ENCODE measurements at places on chromosomes 2 and 18.
A peak's percentile ranks its signal among the peaks of the same experiment; 100 is the strongest.

DNA sequence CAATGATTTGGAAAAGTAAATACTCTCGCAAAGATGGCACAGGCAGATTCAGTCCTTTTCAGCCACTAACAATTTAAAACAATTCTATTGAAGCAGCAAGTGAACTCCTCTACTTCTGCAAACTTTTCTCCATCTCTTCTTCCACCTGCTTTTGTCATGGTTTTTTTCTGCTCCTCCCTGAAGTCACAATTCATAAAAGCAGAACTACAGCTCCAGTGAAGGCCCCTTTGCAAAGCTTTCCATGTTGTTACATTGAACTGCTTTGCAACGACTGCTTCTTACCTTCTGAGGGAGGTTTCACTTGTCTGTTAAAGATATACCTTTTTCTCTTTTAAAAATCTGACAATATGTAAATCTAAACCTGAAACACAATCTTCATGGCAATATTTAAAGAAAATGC is 3.7 kb upstream of the SERTAD2 start:
- no peak for DNase-seq

- no peak for DNase-seq
Observed at GRCh38 chr2:232875256-232876121, 5.4 kb downstream of the SNORC start.

DNA sequence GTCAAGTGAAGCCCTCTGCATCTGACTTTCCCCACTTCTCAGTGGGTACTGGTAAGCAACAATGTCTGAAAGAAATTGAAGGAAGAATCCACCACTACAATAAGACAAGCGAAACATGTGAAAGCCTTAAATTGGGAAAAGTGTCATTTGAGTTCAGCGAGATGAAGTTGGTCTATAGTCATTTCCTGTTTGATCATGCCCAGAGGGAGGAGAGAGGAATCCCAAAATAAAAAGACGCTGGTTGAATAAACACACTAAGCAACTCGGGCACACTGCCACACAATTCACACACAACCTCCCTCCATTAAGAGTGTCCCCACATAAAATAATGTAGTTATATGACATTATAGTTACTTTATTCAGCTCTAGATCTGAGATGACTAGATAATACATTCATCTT is 166.1 kb downstream of the CBLN2 start:
- DNase-seq: no peak

DNA sequence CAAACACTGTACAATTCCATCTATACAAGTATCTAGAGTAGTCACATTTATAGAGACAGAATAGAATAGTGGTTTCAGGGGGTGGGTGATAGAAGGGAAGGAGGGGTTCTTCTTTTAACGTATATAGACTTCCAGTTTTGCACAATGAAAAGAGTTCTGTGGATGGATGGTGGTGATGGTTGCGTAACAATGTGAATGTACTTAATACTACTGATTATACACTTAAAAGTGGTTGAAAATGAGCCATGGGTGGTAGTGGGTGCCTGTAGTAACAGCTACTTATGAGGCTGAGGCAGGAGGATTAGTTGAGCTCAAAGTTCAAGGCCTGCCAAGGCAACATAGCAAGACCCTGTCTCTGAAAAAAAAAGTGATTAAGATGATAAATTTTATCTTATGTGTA is 85.8 kb downstream of the SETBP1 start:
- DNase-seq: no peak

DNA sequence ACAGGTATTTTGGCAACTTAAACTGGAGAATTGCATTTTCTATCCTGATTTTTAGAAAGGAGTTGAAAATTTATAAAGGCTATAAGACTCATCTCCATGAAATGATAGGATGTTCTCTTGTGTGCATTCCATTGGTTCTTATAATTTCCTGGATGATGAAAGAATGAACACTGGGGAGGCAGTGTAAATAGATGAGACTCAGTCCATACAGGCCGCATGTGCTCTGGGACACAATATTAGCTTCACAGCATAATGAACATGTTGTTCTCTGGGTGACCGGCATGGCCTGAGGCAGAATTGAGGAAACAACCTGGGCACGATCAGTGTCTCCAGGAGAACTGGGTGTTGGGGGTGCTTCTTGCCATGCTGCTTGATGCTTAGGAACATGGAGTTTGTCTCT is 38.8 kb downstream of the AOX1 start:
- no peak for DNase-seq

- DNase-seq: no peak
Observed at GRCh38 chr2:107591561-107592279, 235.0 kb upstream of the RGPD4 start.

DNA sequence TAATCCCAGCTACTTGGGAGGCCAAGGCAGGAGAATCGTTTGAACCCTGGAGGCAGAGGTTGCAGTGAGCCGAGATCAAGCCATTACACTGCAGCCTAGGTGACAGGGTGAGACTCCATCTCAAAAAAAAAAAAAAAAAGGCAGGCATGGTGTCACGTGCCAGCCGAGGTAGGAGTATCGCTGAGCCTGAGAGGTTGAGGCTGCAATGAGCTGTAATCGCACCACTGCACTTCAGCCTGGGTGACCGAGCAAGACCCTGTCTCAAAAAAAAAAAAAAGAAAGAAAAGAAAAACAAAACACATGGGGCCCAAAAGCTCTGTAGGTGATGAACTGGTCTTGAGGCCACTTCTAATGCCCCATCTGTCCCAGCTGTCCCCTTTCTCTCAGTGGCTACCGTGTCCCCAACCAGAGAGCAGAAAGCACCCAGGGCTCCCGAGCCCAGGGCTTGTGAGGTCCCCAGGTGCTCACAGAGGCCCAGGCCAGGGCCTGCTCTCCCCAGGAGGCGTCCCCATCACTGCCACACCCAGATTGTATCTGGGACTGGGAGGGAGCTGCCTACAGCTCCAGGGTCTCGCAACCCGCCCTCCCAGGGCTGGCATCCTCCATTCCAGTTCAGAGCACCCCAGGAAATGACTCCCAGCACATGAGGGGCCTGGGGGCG is 8.5 kb downstream of the KLHL30 start:
- DNase-seq: no peak

- DNase-seq: no peak
Observed at GRCh38 chr2:11161747-11162146, 6.5 kb downstream of the SLC66A3 start.

GRCh38 chr2:210477496-210477895 is 937 bp upstream of the LANCL1 start:
- no peak for DNase-seq

- DNase-seq: peak; percentile 1
Observed at GRCh38 chr18:12271376-12272235, 17.4 kb downstream of the CIDEA start.

DNA sequence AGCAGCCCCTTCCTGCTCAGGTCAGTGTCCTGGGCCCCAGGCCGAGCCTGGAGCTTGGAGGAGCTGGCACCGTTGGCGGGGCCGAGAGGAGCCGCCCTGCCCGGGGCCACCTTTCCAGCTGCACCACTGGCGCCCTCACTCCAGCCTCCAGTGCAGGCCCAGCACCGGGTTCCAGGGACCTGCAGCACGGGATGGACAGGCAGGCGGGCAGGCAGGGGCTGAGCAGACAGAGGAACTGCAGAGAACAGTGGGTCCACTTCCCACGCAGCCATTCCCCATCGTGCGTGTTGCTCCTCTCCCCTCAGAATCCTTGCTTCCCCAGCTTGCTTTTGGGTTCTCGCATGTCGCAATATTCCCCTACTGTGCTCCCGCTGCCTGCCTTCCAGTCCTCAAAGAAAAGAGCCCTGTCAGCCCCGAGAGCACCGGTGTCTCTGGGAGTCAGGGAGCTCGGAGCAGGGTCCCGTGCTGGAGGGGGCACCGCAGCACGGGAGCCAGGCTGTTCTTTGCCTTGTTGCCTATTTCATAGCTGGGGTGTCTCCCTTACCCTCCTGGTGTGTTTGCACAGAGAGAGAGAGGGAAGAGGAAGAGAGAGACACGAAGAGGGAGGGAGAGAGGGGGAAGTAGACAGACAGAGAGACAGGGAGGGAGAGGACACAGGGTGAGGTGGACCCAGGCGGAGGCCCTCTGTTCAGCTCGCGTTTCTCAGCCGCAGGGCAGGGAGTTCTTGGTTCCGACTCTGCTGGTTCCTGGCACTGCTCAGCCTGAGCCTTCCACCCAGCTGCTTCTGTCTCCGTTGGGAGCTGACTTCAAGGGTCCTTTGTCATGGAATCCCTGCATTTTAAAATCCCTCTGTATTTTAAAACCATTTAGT is 126.0 kb downstream of the MBP start:
- DNase-seq: no peak

GRCh38 chr18:6928359-6928758 is 189.2 kb downstream of the LAMA1 start:
- no peak for DNase-seq

DNA sequence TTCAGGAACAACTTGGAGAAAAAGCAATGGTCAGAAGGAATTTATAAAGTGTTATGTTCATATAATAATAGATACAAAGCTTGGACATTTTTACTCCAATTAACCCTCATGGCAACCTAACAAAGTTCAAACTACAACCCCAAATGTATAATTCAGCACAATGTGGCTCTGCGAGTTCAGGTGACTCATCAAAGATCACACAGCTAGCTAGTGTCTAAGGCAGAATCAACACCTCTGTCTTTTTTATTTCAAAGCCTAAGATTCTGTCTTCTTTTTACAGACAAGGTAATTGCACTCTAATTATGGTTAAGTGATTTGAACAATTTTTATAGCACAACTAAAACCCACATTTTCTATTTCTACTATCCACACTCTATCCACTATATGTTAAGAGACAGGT is 90.5 kb downstream of the CHST9 start:
- DNase-seq: no peak

- DNase-seq: no peak
Observed at GRCh38 chr2:98486374-98486981, 41.8 kb downstream of the INPP4A start.

- DNase-seq: no peak
Observed at GRCh38 chr2:98759827-98760625, 29.1 kb upstream of the MGAT4A start.

DNA sequence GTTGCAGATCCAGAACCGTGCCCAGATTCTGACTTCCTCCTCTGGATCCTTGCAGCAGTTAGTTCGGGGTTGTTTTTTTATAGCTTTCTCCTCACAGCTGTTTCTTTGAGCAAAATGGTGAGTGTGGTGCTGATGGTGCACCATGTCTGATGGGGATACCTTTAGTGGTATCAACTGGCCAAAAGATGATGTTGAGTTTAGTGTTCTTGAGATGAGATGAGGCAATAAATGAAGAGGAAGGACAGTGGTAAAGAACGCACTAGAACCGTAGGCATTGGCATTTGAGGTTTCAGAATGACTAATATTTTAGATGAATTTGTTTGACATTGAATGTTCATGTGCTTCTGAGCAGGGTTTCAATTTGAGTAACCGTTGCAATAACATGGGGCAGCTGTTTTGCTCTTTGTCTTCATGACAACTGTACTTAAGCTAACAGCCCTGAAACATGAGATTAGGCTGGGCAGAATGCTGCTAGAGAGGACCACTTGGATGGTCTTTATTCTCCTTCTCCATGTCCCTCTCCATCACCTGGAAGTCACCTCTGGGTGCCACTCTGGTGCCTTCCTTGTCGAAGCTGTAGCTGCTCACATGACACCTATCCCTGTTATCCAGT is 3.9 kb downstream of the CTLA4 start:
- DNase-seq: no peak

DNA sequence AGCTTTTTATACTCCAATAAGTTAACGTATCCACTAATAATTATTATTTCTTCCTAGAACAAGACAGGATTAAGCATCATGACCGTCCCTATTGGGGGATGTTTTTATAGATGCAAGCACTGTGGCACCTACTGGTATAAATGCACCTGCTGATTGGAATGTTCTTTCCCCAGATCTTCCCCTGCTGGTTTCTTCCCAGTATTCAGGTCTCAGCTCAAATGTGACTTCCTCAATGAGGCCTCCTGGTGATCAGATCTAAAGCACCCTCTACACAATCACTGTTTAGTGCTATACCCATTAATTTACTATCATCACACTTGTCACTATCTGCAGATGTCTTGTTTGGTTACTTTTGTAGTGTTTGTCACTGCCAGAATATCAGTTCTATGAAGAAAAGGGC is 3.9 kb upstream of the TYMS start:
- no peak for DNase-seq

DNA sequence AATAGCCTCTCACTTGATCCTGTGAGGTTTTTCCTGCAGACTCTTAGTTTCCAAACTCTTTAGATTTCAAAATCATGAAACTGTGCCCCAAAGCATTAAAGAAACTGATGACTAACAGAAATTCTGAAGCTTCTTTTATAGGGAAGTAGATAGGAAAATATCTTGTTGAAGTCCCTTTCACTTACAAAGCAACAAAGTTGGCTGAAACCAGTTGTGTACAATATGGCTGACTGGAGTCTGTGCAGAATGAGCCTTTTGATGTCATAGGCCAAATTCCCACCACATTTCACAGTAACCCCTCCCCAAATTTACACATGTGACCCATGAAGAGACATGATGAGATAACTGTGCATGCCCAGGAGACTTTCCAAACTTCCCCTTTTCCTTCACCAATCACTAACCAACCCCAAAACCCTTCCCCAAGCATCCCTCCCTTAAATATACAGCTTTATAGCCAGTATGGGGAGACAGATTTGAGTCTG is 61.7 kb upstream of the NCK2 start:
- no peak for DNase-seq

DNA sequence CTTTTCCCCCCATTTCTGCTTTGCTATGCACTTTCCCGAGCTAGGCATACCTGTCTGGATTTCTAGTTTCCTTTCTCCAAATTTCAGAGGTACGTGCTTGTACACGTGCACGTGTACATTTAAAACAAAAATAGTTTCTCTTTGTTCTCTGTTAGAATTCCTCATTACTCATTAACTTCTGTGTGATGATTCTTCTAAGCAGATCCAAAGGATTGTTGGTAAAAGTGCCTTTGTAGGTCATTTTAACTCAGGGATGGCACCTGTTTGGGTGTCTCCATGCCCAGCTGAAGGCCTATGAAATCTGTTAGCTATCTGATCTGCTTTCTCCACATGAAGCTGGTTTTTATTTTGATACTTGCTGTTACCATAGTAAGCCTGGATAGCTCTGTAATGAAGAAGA is 264.3 kb downstream of the LPIN1 start:
- DNase-seq: no peak

DNA sequence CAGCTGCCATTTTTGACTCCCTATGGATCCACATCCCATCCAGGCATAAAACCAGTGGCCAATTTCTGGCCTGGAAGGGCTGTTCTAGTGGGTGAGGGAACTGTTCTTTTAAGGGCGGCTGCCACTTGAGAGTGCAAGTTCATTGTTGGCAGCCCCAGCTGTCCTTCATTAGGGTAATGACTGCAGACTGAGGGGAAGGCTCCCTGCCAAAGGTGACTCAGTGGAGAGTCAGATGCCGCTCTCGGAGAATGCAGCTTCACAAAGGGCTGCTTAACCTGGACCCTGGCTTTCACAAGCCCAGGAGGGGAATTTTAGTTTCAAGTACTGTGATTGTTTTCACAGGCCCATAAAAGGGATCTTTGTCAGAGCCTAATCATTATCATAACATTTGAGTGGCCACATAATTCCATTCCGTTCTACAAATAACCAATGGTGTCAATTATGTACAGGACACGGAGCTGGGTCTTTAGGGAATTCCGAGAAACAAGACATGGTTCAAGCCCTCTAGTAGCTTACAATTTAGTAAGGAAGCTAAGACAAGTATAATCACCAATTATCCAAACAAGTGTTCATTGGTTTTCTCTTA is 235.7 kb downstream of the CDCA7 start:
- peak; percentile 96 for DNase-seq

GRCh38 chr2:158993721-158994587 is 25.5 kb downstream of the TANC1 start:
- no peak for DNase-seq

- DNase-seq: no peak
Observed at GRCh38 chr2:12068796-12069538, 322.5 kb downstream of the LPIN1 start.

All from NCI-H1436 treated with DMSO at 0.1 percent for 48 hours (cell line).